ENCODE measurements at places on chromosomes 2 and 18.

DNA sequence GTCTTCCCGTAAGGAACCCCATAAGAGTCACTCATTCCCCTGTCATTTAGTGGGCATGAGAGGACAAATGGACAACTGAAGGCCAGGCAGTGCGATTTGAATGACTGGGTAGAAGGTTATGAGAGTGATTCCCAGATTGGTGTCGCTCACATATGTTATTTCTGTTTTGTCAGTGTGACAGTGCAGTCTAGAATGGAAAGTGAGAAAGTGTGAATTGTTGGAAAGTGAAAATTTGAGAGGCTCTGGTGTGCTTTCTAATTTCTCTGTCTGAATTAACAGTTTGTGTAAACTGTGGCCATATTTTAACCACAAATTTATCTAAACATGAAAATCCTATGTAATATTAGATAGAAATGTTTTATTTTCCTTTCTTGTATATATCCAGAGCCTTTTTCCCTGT, 49.1 kb downstream of the ASXL3 start:
- DNase-seq: no peak

DNA sequence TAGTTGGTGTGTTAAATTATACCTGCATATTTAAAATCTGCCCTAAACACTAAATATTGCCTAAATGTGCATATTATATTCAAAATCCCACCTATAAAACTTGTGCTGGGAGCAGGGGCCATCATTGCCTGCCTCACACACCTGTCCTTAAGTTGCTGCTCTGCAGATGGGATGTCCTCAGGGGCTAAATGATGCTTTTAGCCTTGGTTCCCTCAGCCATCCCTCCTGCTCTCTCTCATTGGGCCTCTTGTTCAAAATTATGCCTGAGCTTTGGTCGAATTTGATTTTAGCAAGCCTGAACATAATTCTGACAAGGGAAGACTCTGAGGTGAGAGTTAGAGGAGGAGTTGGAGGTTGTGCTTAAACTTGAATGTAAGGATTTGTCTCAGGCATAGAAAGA, 318.3 kb upstream of the RAB12 start:
- DNase-seq: no peak

- peak; percentile 25 for DNase-seq
Observed at GRCh38 chr2:183081911-183082310, 3.4 kb downstream of the DUSP19 start.

DNA sequence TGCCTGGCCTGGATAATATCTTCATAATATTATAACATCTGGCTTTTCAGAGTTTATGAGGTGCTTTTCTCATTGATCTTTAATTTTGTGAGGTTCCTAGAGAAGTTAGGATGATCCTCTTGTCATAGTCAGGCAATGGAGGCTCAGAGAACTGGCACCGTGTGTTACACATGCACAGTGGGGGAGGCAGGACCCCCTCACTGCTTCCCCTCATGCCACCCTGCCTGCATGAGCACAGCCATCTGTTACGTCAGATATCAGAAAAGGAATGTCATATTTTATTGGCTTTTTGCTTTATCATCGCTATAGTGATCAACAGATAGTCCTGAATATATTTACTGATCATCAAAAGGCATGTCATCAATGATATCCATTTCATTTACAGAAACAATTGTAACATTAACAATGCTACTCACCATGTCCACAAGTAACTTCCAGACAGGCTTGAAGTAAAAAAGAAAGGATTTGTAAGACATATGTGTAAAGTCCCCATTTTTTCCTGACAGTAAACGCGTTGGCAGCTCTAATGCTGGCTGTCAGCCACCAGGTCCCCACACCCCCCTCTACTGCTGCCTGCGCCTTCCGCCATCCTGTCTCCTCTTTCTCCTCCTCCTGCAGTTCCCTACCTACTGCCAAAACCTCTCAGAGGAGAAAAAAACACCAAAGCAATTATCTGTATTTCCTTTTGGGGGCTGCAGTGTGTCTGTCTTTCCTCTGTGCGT, 18.8 kb downstream of the ENOSF1 start:
- peak; percentile 43 for DNase-seq

- DNase-seq: no peak
Observed at GRCh38 chr2:42046819-42047487, 868 bp upstream of the PKDCC start.

DNA sequence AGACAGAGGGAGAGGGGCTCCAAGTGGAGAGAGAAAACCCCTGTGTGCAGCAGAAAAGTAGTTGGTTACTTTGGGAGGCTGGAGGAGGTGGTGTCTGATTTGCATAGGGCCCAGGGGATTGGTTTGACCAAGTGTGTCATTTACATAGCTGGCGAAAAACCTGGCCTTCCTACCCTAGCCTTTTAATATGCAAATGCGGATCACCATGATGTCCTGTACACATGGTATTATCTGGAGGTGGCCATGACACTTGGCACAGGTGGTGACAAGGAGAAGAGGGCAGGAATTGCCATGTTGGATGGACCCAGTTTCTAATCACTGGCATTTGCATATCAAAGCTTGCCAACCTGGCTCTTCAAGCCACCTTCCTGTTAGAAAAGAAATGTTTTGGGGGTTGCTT, 120.8 kb upstream of the CHAC2 start:
- no peak for DNase-seq

GRCh38 chr18:59617468-59617932, 79.7 kb downstream of the CCBE1 start:
- DNase-seq: no peak

GRCh38 chr2:40374543-40375240, 77.2 kb downstream of the SLC8A1 start:
- no peak for DNase-seq

GRCh38 chr2:210179351-210179990, 8.3 kb upstream of the KANSL1L start:
- no peak for DNase-seq

DNA sequence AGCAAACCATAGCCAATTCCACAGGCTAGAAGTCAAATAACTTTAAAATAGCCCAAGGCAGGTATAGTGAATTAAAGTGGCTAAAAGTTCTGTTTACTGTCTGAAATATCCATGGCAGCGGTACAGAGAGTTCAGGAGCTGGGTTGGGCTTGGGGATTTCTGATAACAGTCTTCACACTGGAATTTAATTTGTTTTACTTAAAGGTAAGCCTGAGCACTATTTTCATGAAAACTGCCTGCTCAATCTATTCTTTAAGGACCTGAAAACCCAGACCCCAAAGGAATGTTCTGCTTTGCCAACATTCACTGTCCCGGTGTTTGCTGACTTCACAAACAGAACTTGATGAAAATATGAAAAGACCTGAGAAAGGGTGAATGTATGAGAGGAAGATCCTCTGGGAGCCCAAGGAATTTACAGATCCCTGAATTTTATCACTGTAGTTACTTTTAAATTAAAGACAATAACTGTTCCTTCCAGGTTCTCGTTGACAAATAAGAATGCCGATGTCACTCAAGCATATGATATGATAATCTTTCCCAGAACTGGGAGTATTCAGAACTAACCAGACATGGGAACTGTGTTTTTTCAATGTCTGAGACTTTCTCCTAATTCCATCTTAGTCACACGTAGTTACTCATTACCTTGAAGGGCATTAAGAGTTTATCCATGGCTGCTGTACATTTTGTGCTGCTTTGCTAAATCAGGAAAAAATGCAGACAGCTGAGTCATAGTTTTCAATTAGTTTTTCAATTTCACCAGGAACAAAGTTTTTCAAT, 28.3 kb upstream of the ITGB6 start:
- no peak for DNase-seq

GRCh38 chr2:65765376-65765775, 333.0 kb upstream of the SPRED2 start:
- DNase-seq: no peak

DNA sequence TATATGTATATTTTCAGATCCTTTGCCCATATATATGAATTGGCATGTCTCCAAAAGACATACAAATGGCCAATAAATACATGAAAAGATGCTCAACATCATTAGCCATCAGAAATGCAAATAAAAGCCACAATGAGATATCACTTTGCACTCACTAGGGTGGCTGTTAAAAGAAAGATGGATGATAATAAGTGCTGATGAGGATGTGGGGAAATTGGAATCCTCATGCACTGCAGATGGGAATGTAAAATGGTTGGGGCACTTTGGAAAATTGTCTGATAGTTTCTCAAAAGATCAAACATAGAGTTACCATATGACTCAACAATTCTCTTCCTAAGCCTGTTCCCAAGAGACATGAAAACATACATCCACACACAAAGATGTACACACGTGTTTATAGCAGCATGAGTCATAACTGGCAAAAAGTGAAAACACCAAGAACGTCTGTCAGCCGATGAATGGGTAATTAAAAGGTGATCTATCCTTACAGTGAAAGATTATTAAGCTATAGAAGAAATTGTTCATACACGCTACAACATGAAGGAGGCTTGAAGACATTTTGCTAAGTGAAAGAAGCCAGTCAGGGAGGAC, 19.7 kb downstream of the NGEF start:
- no peak for DNase-seq

DNA sequence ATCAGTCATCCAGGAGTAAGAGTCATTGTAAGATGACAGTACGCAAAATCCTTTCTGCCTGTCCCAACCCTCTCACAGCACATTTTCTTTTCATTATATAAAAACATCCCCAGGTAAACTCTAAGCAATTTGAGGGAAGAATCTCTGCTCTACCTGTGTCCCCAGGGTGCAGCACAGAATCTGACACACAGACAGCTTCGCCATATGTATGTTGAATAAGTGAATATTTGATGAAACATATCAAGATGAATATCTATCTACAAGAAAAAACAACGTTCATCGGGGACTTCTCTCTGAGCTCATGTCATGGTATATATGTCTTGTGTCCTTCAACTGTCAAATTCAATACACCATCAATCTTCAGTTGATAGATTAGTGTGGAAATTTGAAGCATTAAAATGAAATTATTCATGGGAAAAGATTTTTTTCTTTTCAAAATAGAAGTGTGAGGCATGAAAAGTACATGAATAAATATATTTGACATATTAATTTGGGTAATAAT, 94.5 kb upstream of the KYNU start:
- no peak for DNase-seq

- no peak for DNase-seq
Observed at GRCh38 chr2:239215988-239216613, 184.7 kb downstream of the HDAC4 start.

GRCh38 chr2:70907130-70908057, 28.3 kb upstream of the ATP6V1B1 start:
- DNase-seq: no peak

GRCh38 chr2:86081724-86082123, 24.0 kb downstream of the POLR1A start:
- DNase-seq: no peak

- DNase-seq: peak; percentile 90
Observed at GRCh38 chr2:127701651-127702394, 526 bp downstream of the SFT2D3 start.

DNA sequence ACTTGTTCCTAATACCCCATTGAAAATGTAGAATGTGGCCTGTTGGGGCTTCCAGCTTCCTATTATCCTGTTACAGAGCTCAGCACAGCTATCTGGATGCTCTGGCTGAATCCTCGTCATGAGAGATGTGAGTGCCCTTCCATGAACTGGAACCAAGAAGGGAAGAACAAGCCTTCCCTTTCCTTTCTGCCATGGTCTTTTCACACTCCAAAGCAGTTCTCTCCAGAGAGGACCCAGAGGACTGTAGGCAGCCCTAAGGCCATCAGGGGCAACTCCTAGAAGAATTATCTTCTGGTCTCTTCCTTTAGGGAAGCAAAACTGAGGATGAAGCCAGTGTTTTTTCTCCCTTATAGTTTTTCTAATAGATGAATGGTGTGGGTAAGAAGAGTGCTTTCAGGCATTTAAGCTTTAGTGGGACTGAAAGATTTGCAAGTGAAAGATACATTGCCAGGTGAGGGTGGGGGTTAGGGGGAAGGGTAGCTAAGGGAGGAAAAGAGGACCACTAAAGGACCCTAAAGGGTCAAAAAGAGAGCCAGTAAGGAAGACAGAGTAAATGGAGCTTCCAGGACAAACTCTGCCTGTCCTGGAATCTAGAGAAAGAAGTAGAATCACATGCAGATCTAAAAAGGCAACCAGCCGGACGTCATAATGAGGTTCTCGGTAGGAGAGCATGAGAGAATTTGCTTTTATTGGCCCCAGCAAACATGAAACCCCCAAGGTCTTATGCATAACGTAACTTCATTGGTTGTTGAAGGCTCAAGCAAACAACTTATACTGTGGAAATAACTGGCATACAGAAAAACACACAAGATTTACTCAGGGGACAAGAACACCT, 12.4 kb upstream of the XPO1 start:
- DNase-seq: no peak

DNA sequence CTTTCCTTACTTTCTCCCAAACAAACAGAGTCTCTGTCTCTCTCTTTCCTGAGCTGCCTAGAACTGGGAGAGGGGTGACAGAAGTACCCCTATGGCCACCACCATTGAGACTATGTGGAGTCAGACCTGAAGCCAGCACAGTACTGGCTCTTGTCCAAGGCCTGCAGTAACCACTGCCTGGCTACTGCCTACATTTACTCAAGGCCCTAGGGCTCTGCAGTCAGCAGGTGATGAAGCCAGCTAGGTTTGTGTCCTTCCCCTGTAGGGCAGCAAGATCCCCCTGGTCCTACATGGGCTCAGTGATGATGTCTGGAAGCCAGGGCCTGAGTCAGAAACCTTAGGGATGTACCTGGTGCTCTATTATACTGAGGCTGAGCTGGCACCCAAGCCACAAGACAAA, 12.2 kb downstream of the MYO3B start:
- no peak for DNase-seq

GRCh38 chr18:7635948-7636347, 68.8 kb downstream of the PTPRM start:
- DNase-seq: no peak

DNA sequence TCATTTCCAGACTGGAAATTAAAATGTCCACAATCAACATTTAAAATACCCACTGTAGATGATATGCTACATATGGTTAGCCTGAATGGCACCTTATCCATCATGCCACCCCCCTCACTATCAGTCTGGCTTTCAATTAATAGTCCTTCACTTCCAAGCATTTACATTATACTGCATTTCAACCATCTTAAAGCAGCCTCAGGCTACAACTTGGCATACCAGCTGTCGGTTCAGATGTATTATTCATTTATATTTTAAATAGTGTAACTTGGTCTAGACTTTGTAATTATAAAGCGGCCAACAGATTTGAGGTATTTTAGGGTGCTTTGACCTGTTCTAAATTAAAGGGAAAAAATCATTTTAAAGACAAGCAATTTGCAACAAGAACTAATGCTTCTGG, 2.6 kb downstream of the GCG start:
- no peak for DNase-seq

GRCh38 chr2:118846953-118847761, at the start of gene EN1:
Gene EN1, minus strand, starts transcription at chr2:118847648. Its CDS starts 481 bp downstream, at chr2:118847167.
- no peak for DNase-seq

- no peak for DNase-seq
Observed at GRCh38 chr2:237427769-237428506, 14.0 kb upstream of the COL6A3 start.

- DNase-seq: no peak
Observed at GRCh38 chr2:127877136-127877535, 8.6 kb downstream of the AMMECR1L start.

All from common myeloid progenitor, CD34-positive (primary cell).